ENCODE measurements at places on chromosomes 7 and 10.

DNA sequence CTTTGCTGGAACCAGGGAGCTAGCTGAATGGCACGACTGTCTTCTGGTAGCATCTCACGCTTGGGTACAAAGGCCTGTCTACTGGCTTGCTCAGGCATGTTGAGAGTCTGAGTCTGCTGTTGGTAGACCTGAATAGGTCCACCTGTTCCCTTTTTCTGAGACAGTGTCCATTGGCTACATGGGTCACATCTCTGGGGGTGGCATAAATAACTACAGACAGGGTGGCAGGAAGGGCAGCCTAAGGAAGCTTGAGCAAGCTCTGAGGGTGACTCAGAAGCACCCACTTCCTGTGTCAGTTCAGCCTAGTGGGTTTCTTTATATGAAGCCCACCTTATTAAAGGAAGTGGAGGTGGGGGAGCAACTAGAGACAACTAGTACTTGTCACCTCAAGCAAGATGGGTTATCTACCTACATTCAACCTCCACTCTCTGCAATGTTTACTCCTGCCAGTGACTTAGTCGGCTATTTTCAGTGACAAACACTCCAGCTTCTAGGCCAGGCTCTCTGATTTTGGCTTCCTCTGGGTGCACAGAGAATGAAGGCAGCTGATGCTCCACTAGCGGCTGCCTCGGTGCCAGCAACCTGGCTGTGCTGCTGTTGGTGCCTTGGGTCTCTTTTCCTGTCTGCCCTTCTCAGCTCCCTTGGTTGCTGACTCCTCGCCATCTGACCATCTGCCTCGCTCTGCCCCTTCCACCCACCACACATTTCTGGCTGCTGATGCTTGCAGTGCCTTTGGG, 5.7 kb upstream of the ZYX start:
- peak; percentile 73 for DNase-seq

DNA sequence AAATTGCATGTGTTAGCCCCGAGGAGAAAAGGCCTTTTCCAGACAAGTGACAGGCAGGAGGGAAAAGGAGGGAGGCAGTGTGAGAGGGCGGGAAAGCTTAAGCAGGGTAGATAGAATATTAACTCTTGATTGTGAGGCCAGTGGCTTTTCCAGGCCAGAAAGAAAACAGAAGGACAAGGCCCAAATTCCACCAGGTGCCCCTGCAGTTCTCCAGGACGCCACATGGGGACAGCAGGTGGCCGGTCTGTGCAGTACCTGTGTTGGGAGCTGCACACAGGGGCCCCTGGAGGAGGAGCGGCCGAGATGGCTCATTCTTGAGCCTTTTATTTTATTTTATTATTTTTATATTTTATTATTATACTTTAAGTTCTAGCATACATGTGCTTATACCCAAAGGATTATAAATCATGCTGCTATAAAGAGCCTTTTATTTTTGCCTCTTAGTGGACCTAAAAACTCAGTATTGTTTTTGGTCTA, 141.3 kb upstream of the KLF14 start:
- peak; percentile 74 for DNase-seq

GRCh38 chr10:21314906-21315644, 210.4 kb downstream of the SKIDA1 start:
- DNase-seq: no peak

DNA sequence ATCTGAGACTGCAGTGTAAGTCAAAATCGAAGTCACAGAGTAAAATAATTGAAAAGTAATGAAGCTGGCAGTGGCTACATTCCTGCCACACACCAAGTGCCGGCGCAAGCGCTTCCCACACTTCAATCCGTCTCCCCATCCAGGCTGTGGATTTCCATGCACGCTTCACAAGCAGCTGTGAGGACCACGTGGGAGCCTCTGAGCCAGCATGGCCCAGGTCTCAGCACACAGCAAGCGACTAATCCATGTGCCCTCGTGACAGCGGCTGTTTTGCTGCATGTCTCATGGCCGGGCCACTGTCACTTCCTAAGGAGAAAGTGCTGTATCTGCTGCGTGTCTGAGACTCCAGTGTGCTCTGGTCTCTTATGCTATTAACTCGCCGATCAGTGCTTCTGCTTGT, 566.9 kb downstream of the DNAJB6 start:
- DNase-seq: no peak

GRCh38 chr7:124808206-124808605, 42.6 kb upstream of the GPR37 start:
- no peak for DNase-seq

- DNase-seq: peak; percentile 84
These were observed 100.3 kb upstream of the SVIL start for GRCh38 chr10:29734962-29735627.

- no peak for DNase-seq
These were observed 107.7 kb upstream of the BTBD16 start for GRCh38 chr10:122163174-122164022.

Measured in activated CD8-positive, alpha-beta memory T cell treated with anti-CD3 and anti-CD28 coated beads for 24 hours (primary cell).